ENCODE measurements at places on chromosomes 7 and 10.

DNA sequence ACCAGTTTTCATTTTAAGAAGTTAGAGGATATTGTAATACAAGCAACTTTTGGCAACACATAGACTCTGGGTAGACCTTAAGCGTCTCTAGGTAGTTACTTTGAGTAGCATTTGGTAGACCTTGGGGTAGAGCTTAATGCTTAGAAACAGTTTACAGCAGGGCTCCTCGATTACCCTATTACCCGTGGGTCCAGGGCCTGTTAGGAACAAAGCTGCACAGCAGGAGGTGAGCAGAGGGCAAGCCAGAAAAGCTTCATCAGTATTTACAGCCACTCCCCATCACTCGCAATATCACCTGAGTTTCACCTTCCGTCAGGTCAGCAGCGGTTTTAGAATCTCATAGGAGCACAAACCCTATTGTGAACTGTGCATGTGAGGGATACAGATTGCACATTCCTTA is 173.5 kb downstream of the TSPAN12 start:
- DNase-seq: no peak

- no peak for DNase-seq
These were observed 360.3 kb downstream of the FRMD4A start for GRCh38 chr10:13970236-13970956.

GRCh38 chr7:92824901-92825480 is 11.4 kb downstream of the CDK6 start:
- DNase-seq: no peak

DNA sequence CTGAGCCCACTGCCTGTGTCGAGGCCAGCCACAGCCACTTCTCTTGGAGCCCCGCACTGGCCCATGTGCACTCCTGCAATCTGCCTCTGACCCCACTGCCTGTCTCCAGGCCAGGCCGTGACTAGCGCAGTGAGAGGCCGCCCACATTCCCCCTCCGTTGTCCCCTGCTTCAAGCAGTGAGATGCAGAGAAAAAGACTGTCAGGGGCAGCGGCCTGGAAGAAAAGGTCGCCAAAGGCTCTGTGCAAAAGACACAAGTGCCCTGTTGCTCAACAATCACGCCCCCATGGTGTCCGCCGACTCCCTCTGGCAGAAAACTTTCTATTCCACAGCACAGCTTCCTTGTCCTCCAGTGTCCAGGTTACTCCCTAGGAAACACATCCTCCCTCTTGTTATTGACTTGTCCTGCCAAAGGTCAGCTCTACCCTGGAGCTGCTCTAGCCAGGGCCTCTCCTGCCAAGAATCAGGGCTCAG is 9.9 kb downstream of the FAM131B start:
- DNase-seq: no peak

GRCh38 chr7:42137941-42138340 is 99.1 kb downstream of the GLI3 start:
- peak; percentile 14 for DNase-seq

DNA sequence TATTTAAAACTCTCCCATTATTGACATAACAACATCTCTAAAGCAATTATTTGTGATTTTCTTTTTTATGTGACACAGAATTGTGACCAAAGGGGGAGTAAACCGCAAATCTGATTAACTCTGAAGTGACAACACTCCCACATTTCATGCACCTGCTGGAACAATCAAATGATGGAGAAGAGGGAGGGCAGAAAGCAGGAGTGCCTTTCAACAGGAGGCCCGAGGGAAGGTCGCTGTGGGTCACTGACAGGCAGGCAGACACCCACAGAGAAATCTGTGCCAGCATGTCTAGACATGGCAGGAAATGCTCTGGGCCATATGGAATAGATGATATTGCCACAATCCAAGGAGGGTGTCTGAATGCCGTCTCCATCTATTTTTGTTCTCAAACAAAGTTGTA is 247.3 kb downstream of the DOCK4 start:
- DNase-seq: peak; percentile 79

DNA sequence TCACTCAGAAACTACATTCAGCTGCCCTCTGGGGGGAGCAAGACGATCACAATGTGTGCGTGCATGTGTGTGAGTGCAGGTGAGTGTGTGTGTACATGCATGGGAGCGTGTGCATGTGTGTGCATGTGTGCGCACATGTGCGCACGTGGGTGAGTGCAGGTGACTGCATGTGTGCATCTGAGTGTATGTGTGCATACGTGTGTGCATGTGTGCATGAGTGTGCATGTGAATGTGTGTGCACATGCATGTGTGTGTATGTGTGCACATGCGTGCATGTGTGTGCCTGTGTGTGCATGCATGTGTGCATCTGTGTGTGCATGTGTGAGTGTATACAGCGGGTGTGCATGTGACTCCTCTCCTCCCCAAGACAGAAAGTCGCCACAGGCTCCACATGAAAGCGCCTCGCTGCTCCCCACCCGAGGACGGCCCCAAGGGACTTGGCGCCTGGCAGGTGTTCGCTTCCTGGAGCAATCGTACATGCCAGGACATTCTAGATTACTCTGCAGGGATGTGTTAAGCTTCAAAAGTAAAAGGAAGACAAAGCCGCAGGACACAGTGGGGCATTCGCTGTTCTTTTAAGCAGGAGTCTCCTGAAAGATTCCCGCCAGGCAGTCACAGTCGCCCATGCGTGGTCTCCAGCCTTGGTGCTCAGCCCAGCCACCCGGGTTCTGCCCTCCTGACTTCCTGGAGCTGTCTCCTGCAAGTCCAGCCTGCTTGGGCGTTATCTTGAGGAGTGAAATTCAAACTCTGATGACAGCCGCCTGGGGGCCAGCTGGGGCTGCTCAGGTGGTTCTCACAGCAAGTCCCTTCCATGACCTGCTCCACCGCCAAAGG is 42.0 kb upstream of the ADGRA1 start:
- no peak for DNase-seq

DNA sequence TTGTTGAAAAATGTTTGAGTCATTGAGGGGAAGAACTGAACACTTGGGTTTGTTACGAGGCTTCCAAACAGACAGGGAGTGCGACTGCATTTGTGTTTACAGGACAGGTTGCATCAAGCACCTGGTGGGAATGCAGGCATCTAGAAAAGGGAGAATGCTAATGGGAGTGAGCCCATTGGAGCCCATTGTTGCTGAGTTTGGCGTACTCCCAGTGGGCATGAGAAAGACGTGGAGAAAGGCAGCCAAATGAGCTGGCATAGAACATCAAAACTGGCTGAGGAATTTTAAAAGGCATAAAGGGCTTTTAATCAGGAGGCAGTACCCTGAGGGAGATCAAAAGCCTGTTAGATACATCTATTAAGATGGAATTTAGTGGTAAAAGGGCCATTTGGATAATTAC is 171.6 kb upstream of the NPSR1 start:
- DNase-seq: no peak
